B cell (primary cell): ENCODE measurements at places on chromosomes 2 and 18.

DNA sequence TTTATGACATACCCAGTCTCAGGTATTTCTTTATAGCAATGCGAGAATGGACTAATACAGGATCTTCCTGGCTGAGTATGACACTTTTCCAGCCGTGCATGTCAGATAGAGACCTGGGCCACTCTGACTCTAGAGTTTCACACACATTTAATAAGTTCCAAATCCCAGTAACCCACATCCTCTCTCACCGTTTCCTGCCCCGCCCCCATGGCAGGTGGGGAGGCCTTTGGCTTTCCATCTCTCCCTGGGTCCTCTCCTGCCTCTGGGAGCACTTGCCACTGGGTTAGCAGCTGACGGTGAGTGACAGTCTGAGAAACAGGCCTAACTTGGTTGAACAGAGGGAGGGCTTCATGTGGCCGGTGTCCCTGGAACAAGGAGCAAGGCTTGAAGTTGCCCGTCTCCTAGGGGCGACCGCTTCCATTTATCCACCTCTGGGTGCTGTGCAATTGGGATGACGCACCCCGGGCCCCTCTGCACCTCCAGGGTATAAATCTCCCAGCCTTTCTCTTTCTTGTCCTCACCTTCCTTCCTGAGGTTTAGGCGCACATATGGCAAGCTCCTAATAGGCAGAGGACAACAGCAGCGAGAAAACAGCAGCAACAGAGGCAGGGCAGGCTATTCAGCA, 152.7 kb upstream of the HDAC4 start:
- no peak for DNase-seq
- H3K27ac ChIP-seq: no peak overlapping the region
- peaks cover 4% of the 10 kb centered on the region for H3K27me3 ChIP-seq
- H3K4me1 ChIP-seq: no peaks in the 10 kb centered on the region
- H3K36me3 ChIP-seq: no peaks in the 10 kb centered on the region

DNA sequence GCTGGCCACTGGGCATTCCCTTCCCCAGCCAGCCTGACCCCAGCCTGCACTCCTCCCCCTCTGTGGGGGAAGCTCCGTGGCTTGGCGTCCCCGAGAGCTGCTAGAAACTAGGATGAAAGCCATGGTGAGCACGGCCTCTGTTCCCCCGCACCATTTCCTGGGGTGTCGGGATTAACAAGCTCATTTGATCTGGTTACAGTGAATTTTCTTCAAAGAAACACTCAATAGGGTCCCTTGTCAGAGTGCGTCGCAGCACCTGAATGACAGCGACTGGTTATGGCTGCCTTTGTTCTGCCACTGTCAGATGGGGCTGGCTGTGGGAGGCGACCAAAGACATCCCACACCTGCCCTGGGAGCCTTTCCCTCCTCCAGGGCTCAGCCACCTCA, 7.7 kb upstream of the ALPI start:
- no peaks in the 10 kb centered on the region for H3K27me3 ChIP-seq
- H3K36me3 ChIP-seq: no peaks in the 10 kb centered on the region
- no peak overlapping the region for H3K4me3 ChIP-seq
- no peaks in the 10 kb centered on the region for H3K4me1 ChIP-seq

DNA sequence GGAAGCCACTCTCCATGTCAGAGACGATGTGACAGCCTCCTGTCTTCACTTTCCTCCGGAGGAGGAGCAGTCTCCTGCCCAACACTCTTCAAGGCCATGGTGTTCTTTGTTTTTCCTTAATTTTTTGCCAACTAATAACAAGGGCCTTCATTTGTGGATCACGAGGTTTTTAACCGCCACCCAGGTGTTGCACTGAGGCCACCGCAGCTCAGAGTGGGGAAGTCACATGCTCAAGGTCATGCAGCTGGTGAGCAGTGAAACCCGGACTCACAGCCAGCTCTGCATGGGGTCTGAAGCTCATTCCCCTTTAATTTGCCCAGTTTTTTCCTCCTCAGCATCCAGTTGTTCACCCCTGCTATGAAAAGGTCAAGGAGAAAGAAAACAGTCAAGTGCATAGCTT, 19.6 kb downstream of the ENOSF1 start:
- no peaks in the 10 kb centered on the region for H3K27me3 ChIP-seq
- H3K27ac ChIP-seq: no peak overlapping the region
- no peaks in the 10 kb centered on the region for H3K4me1 ChIP-seq

DNA sequence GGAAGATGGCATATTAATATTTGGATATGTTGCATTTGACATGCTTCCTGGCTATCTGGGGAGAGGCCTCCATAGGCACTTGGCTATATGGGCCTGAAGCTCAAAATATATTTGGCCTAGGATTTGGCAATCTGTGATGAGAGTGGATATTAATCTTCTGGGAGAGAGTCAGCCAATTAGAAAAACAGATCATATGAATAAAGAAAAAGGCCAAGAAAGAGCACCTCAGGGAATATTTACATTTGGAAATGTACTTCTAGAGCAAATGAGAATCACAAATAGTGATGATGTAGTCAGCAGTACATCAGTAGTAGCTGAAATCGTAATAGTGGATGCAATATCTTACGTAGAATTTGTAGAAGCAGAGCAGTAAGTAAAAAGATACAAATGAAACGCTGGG, 277.0 kb downstream of the CTNNA2 start:
- no peak overlapping the region for H3K4me3 ChIP-seq
- no peak overlapping the region for H3K27ac ChIP-seq
- no peaks in the 10 kb centered on the region for H3K36me3 ChIP-seq
- no peaks in the 10 kb centered on the region for H3K4me1 ChIP-seq

DNA sequence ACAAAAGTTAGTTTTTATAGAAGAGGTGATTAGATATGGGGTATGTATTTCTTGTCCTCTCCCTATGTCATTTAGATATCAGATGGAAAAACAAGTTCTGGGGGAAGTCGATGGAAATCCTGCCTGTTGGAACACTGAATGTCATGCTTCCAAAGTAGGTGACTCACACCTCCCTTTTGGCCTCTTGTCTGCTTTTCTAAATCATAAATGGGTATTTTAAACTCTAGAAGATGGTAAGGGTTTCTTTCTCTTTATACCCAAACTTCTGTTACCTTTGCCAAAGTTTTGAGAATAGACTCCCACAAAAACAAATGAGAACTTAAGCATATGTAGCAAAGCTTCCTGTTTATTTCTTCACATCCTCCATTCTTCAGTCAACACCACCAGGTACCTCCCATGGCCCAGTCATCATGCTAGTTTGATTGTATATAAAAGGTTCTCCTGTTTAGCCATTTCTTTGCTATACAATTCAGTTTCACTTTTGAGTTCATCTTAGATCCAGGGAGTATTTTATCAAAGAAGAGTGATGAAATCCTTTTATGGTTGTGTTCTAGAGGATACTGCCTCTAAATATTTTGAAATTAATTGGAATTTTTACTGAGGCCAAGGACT, 63.9 kb downstream of the PRKRA start:
- DNase-seq: no peak
- H3K27me3 ChIP-seq: no peaks in the 10 kb centered on the region
- no peak overlapping the region for H3K4me3 ChIP-seq
- no peaks in the 10 kb centered on the region for H3K36me3 ChIP-seq
- no peaks in the 10 kb centered on the region for H3K4me1 ChIP-seq

GRCh38 chr2:164066095-164066494, 330.3 kb upstream of the FIGN start:
- no peaks in the 10 kb centered on the region for H3K27me3 ChIP-seq
- H3K4me1 ChIP-seq: no peaks in the 10 kb centered on the region
- no peak overlapping the region for H3K4me3 ChIP-seq
- no peak overlapping the region for H3K27ac ChIP-seq
- H3K36me3 ChIP-seq: no peaks in the 10 kb centered on the region
- no peak for DNase-seq

- H3K4me1 ChIP-seq: no peaks in the 10 kb centered on the region
- no peak overlapping the region for H3K27ac ChIP-seq
- DNase-seq: no peak
- no peaks in the 10 kb centered on the region for H3K27me3 ChIP-seq
- H3K4me3 ChIP-seq: no peak overlapping the region
- H3K36me3 ChIP-seq: peaks cover 14% of the 10 kb centered on the region
These were observed 10.4 kb downstream of the LRPPRC start for GRCh38 chr2:43985359-43985758.

DNA sequence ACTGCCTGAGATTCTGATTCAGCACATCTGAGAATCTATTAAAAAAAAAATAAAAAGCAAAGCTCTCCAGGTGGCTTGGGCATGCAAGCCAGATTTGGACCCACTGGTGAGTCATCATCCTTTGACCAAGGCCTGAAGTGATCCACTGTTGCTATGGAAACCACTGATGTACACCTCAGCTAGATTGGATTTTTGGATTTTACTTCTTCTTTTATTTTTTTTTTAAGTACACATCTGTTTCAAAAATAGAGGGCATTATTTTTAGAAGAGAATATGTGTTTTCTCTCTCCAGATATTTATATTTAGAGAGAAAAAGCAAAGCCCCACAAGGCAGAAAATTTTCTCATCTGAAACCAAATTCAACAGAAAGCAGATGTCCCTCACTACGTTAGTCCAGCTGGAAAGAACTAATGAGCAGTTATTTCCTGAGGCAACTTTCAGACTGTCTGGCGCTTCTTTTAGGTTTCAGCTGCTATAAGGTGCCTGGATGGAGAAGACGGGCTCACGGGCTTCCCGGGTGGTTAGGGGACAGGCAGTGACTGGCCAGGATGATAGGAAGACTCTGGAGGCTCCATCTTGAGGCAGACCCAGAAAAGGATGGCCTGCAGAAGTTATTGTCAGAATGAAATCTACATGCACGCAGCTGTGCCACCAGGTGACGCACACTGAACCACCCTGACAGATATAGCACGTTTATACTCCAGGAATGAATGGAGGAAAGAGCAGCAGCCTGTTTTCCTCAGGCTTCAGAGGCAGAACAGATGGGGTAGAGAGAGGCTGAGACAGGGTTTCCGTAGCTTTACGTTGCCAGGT, 50.5 kb downstream of the MRPL35 start:
- no peaks in the 10 kb centered on the region for H3K4me1 ChIP-seq
- H3K4me3 ChIP-seq: no peak overlapping the region
- H3K36me3 ChIP-seq: no peaks in the 10 kb centered on the region
- no peak overlapping the region for H3K27ac ChIP-seq
- no peak for DNase-seq

- DNase-seq: no peak
- H3K4me3 ChIP-seq: no peak overlapping the region
- H3K27me3 ChIP-seq: no peaks in the 10 kb centered on the region
- peaks cover 3% of the 10 kb centered on the region for H3K36me3 ChIP-seq
- H3K27ac ChIP-seq: peak overlapping the region; percentile 40
These were observed 104.8 kb downstream of the MAP4K4 start for GRCh38 chr2:101802329-101802728.

GRCh38 chr2:170929686-170930050, 615 bp downstream of the GORASP2 start:
- H3K27ac ChIP-seq: peak overlapping the region; percentile 75
- no peak for DNase-seq
- peaks cover 20% of the 10 kb centered on the region for H3K4me1 ChIP-seq
- H3K36me3 ChIP-seq: no peaks in the 10 kb centered on the region
- H3K27me3 ChIP-seq: no peaks in the 10 kb centered on the region
- peak overlapping the region; percentile 74 for H3K4me3 ChIP-seq

DNA sequence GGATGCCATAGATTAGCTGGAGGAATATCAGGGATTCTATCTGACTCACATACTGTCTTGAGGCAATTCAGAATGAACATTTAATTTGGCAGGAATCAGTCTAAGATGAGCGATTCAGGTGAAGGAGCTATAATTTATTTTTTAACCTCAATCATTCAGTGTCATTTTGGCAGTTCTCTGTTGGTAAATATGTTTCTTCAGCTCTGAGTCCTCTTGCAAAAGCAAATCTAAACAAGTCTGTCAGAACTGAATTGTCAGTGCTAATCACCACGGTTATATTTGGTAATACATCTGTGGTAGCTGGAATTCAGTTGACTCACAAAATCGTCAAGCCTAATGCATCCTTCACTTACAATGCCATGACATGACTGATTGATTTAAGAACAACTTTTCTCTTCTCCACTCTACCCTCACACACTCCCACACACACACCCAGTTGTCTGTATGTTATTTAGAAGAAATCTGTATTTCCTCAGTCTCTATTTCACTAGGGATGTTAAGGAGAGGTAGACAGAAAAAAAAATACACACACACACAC, 516.6 kb upstream of the NXPH2 start:
- no peaks in the 10 kb centered on the region for H3K27me3 ChIP-seq
- no peaks in the 10 kb centered on the region for H3K4me1 ChIP-seq
- H3K27ac ChIP-seq: no peak overlapping the region

DNA sequence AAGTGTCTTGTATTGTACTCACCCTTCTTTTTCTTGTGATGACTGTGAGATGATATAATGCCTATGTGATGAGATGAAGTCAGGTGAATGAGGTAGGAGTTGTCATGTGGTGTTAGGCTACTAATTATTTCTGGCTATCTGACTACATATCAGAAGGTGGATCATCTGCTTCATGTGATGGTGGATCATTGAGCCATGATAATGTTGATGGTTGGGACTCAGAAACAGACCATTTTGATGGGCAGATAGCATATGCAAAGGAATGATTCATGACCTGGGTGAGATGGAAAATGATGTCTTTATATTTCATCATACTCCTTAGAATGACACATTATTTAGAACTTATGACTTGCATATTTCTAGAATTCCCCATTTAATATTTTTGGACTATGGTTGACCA, 19.5 kb downstream of the ANKRD30B start:
- H3K4me3 ChIP-seq: no peak overlapping the region
- DNase-seq: no peak
- H3K4me1 ChIP-seq: no peaks in the 10 kb centered on the region
- H3K27ac ChIP-seq: no peak overlapping the region
- H3K27me3 ChIP-seq: no peaks in the 10 kb centered on the region

- no peak for DNase-seq
- peaks cover 47% of the 10 kb centered on the region for H3K36me3 ChIP-seq
- H3K27me3 ChIP-seq: no peaks in the 10 kb centered on the region
- no peak overlapping the region for H3K27ac ChIP-seq
- H3K4me1 ChIP-seq: no peaks in the 10 kb centered on the region
- H3K4me3 ChIP-seq: no peak overlapping the region
These were observed 13.1 kb upstream of the GFPT1 start for GRCh38 chr2:69400121-69400520.

GRCh38 chr18:10074110-10074509, 160.3 kb downstream of the VAPA start:
- no peaks in the 10 kb centered on the region for H3K4me1 ChIP-seq
- H3K4me3 ChIP-seq: no peak overlapping the region
- no peaks in the 10 kb centered on the region for H3K36me3 ChIP-seq
- no peak for DNase-seq
- H3K27me3 ChIP-seq: no peaks in the 10 kb centered on the region
- H3K27ac ChIP-seq: no peak overlapping the region

GRCh38 chr2:201806442-201807170, at the start of gene CDK15:
Gene CDK15 (plus strand): TSS chr2:201806537. CDS start chr2:201806665, 128 bp downstream.
- H3K27me3 ChIP-seq: no peaks in the 10 kb centered on the region
- no peak within 1 kb of the TSS for H3K27ac ChIP-seq
- no peak within 1 kb of the TSS for H3K4me3 ChIP-seq
- no peak for DNase-seq
- H3K4me1 ChIP-seq: no peaks in the 10 kb centered on the region
